ENCODE measurements at places on chromosomes 11 and 22. TPM values are rescaled to one million over a fixed set of nuclear protein-coding genes. Genes with fewer than 3 reads are reported as not detected.

The PRG3 gene
- 0.31 TPM for total RNA-seq

The TMPRSS5 gene
- total RNA-seq: 3.0 TPM

The DDI1 gene
- total RNA-seq: not detected

The RAG1 gene
- total RNA-seq: 0.94 TPM

The GVQW3 gene
- total RNA-seq: 19.2 TPM

The RFPL3 gene
- total RNA-seq: not detected

The B3GAT3 gene
- total RNA-seq: 21.4 TPM

The PDGFD gene
- total RNA-seq: 13.1 TPM

The RIMBP3C gene
- total RNA-seq: 1.6 TPM

The IRAG1 gene
- 1.4 TPM for total RNA-seq

The FAM111A gene
- 10.5 TPM for total RNA-seq

The KIRREL3 gene
- 29.3 TPM for total RNA-seq

The DEFB131B gene
- not detected for total RNA-seq

DNA sequence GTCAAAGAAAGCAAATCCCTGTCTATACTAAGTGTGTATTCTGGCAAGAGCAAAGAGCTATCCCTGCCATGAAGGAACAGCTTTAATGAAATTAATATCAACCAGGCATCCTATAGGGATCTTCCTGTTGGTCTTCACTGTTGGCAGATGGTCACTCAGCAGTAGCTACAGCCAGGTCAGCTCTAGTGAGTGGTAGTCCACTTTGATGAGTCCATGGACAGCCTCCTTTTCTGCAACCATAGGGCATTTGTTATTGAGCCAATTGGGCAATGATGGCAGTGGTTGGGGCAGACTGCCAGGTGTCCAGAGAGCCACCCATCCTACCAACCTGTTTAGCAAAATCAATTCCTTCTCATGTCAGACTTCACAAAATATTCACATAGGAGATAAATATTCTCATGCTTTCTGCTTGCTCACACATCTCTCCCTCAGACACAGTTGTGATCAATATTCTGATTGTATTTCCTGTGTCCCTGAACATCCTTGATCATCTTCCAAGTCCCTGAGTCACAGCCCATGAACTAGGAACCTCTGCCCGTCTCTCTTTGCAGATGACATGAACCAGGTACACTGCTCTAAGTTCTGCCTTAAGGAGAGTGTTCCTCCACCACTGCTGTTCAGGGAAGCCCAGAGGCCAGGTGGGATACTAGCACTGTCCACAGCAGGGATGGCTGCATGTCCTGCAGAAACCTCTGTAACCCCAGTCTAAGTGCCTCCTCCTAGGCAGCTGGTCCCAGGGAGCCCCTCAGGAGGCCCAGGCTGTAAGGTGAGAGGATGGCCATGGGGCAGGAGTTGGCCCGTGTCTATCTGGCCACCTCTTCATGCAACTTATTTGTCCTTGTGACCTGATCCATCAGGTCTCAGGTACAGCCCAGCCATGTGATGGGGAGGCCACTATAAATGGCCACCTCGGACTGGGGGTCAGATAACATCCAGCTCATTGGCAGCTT, 74.2 kb upstream of the IGLL5 start:
- no peak for DNase-seq

GRCh38 chr11:12725863-12726682, 51.9 kb downstream of the TEAD1 start:
- no peak for DNase-seq

DNA sequence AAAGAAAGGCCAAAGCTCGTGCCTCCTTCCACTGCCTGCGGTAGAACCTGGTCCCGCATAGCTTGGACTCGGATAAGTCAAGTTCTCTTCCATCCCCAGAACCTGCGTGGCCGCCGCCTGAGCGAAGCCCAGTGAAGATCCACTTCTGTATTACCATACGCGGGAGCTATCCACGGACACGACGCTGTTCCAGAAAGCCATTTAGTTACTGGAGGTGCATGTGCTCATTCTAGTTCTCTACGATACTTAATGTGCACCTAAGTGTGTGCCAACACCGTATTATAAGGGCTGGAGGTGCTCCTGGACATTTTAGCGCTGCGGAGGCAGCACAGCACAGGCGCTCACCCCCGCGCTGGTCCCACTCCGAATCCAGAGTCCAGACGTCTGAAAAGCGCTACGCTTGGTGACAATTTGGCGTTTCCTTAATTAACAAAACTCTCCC, 1.4 kb downstream of the WT1 start:
- no peak for DNase-seq

DNA sequence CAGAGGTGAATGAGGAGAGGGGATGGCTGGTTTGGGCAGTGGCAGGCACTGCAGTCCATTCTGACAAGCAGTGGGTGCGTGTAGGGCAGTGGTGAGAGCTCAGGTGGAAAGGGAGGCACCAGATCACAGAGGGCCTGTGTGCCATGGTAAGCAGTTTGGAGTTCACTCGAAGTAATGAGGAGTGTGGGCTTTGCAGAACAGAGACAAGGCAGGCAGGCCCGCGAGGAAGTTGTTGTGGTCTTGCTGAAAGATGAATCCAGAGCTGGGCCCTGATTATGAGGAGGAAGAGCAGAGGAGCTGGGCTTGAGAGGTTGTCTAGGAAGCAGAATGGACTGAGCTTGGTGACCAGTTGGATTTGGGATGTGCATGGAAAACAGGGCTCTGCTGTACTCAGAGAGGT, 1.6 kb upstream of the DNAJB13 start:
- DNase-seq: no peak

GRCh38 chr22:49779211-49779610, 48.5 kb downstream of the BRD1 start:
- DNase-seq: no peak

DNA sequence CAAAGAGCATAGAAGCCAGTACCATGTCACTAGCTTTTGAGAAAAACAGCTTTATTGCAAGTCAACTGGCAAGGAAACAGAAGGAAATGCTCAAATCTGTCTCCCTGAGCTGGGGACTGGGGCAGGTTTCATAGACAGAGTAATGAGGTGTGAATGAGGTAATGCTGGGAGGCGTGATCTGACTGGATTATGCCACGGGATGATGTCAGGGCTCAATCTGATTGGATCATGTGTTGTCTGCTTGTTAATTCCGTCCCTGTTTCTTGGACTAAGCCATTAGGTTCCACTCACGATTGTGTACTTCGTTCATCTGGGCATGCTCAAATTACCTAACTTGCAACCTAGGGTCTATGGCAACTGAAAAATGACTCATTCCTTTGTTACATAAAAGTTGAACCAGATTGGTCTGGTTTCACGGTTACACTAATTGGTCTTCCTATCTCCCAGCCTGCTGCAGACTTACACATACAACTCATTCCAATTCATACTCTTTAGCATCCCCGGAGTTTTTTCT, 20.2 kb upstream of the OR10A5 start:
- no peak for DNase-seq

DNA sequence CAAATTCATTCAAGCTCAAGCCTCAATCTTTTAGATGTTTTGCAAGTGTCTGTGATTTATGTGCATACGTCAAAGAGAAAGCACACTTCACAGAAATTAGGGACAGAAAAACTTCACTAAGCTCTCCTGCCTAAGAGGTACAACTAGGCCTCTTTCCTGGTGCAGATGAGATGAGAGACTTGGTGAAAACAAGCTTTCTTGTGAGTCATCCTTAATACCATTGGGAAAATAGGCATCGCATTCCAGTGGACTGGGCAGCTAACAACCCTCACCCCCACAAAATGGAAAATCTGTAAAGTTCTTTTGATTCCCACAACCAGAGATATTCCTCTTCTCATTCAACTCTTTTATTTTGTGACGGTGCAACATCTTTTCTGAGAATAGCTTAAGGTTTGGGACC, 1110.4 kb upstream of the CCDC90B start:
- no peak for DNase-seq

GRCh38 chr11:69204941-69205742, 49.4 kb downstream of the SMIM38 start:
- no peak for DNase-seq

- DNase-seq: no peak
Measured at GRCh38 chr11:61999141-61999975, 31.9 kb upstream of the FTH1 start.

GRCh38 chr22:48941903-48942575, 885.6 kb downstream of the BRD1 start:
- DNase-seq: no peak

DNA sequence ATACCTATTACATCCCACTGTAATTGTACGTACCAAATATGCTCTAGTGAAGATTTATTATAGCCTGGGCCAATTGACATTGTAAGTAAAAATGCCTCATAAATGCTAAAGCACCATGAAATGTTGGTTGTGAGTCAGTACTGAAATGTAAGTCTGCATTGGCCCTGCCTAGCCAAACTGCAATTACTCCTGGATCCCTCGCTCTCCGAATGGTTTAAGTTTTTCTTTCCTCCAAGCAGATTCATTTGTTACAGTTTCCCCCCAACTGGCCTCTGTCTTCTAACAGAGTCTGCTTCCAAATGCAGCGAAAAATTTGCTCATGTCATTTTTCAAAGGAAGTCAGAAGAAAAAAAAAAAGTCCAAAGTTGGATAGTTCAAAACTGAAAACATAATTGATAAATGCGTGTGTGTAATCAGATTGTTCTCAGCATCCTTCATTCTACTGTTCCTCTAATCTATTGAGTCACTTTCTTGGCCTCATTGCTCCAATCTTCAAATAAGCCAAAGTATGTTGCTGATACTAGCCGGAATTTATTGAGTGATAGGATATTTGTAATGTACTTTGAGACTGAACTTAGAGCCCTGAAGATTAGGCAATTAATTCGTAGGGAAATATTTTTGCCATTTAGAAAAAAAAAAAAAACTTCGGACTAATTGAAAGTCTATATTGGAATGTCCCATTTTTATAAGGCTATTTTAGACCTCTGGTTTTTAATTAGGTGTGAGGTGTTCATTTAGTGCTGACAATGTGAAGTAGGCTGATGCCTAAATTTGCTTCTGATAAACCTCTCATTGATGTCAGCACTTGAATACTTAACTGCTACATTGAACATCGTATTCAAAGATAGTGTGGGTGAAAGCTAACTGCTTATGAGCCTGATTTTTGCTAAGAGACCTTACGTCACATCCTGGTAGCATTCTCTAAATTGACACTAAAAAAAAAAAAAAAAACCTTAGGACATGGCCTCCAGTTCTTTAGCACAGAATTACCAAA, 93.4 kb downstream of the WT1 start:
- no peak for DNase-seq

- DNase-seq: no peak
Measured at GRCh38 chr11:77020734-77021133, 13.5 kb upstream of the B3GNT6 start.

- DNase-seq: no peak
Measured at GRCh38 chr11:132901638-132902471, 630.4 kb downstream of the OPCML start.

DNA sequence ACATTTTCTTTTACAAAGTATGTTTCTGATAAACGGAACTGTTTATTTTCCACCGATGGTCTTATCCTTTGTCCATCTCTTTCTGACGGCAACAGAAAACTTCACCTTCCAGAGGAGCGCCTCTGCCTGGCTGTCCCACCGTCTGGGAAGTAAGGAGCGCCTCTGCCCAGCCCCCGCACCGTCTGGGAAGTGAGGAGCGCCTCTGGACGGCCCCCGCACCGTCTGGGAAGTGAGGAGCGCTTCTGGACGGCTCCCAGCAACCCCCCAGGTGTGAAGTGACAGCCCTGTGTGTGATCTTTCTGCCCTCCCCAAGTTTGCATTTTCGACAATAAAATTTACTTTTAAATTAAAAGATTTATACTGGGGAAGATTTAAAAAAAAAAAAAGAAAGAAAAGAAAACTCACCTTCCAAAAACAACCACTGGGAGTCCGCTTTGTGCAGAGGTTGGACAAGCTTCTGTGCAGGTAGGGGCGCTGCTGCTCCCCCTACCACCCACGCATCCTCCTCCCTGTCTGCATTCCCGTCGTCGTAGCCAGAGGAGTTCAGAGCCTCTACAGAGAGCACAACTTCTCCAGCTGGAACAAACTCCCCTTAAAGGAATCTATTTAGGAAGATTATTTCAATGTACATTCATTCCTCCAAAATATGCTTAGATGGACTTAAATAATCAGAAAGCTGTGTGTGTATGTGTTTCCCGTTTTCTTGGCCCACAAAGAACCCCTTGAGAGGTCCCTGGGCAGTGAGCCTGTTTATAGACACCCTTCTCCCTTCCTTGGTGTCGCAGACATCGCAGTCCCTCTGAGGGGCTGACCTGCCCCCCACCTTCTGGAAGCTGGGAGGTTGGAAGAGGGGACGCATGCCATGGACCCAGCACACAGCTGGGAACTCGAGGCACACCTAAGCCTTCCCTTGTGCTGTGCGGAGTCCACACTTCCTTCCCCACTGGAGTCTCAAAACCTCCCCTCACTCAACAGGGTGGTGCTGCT, 849 bp upstream of the APOBEC3B start:
- no peak for DNase-seq

GRCh38 chr11:1739576-1739975, 10.8 kb downstream of the IFITM10 start:
- DNase-seq: no peak

- DNase-seq: no peak
Measured at GRCh38 chr11:109512249-109512648, 90.3 kb downstream of the C11orf87 start.

- DNase-seq: no peak
Measured at GRCh38 chr11:102610200-102610599, 14.9 kb downstream of the MMP20 start.

- no peak for DNase-seq
Measured at GRCh38 chr11:30786256-30787110, 200.3 kb upstream of the MPPED2 start.

GRCh38 chr11:130992788-130993187, 76.5 kb upstream of the SNX19 start:
- DNase-seq: no peak

GRCh38 chr22:49660794-49661781, 166.6 kb downstream of the BRD1 start:
- DNase-seq: no peak

DNA sequence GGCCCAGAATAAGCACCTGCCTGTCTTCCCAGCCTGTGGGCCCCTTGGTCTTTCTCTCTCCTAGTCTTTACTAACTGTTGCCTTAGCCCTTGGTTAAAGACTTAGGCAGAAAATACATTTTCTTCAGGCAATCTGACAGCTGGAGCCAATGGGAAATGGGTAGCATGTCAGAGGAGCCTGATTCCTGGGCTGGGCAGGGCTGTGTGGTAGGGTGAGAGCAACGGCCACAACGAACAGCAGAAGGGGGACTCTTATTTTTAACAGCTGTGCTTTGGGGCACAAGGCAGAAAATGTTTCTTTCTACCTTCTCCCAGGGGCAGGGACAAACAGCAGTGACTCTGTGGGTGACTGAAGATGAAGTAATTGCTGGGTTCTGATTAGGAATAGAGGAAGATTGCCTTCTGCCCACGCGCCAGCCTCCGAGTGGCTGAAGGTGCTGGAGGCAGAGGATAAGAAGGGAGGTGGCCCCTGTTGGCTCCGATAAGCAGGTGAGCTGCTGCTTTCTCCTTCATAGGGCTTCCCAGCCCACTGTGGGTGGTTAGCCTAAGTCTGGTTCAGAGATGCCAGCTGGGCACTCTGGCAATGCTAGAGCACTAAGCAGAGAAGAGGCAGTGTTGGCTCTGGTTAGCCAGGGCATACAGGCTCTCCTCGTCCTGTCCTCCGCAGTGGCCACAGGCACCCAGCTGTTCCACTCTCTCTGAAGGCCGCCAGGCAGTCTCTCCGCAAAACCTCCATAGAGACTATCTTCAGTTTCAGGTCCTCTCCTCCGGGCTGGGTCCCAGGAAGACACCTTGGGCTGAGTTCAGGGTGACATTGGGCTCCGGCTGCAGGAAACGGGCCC, 1.5 kb downstream of the YPEL4 start:
- DNase-seq: peak; percentile 51
